Stimulated activated CD8-positive, alpha-beta memory T cell treated with anti-CD3 and anti-CD28 coated beads, Interleukin-4, amount 100 ng/mL, for 24 hours (primary cell): ENCODE measurements at places on chromosomes 1 and 21.

GRCh38 chr1:2255420-2256369 is 27.6 kb downstream of the SKI start:
- DNase-seq, result peak; percentile 34

DNA sequence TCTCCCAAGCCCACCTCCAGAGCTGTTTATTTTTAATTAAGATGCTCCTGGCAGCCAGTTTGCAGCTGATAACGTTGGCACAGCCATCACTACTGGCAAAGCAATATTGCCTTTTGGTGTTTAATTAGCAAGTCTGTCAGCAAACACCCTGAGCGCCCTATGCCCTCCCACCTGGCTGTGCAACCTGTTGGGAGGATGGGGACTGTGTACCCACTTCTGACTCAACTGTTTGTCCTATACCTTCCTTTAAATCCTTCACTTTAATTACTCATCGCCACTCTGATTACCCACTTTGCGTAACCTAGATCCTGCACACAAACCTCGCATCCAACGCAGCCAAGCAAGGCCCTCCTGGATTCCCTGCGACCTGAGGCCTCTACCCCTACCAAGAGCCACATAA is 67.1 kb downstream of the BCAR3 start:
- no peak for DNase-seq

GRCh38 chr1:164723296-164723798 is 164.4 kb downstream of the PBX1 start:
- DNase-seq, result no peak

GRCh38 chr1:65209005-65209885 is 61.2 kb downstream of the AK4 start:
- no peak for DNase-seq

DNA sequence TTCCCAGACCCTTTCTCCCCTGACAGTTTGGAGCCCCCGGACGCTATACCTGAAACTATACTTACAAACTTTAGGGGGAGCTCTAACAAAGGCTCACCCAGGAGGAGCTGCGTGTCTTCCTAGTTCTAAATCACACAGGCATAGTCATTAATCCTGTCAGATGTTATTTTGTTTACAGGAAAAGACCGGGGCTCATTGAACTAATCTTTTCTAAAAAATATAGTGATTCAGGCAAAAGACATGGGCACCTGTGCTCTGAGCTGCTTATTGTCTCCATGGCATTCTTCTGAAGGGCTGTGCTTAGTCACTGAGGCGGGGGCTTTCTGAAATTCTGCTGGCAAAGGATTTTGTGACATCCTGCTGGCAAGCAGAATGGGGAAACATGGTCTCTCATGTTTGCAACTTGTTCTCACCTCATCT is 1577.0 kb downstream of the NCAM2 start:
- DNase-seq, result no peak

GRCh38 chr1:34754964-34755637 is at the start of gene GJB5:
Gene GJB5 (plus strand): TSS chr1:34755047. CDS start chr1:34757331, 2,284 bp downstream.
- no peak for DNase-seq

- no peak for DNase-seq
These were observed 16.4 kb downstream of the PKN2 start for GRCh38 chr1:88700425-88701013.

DNA sequence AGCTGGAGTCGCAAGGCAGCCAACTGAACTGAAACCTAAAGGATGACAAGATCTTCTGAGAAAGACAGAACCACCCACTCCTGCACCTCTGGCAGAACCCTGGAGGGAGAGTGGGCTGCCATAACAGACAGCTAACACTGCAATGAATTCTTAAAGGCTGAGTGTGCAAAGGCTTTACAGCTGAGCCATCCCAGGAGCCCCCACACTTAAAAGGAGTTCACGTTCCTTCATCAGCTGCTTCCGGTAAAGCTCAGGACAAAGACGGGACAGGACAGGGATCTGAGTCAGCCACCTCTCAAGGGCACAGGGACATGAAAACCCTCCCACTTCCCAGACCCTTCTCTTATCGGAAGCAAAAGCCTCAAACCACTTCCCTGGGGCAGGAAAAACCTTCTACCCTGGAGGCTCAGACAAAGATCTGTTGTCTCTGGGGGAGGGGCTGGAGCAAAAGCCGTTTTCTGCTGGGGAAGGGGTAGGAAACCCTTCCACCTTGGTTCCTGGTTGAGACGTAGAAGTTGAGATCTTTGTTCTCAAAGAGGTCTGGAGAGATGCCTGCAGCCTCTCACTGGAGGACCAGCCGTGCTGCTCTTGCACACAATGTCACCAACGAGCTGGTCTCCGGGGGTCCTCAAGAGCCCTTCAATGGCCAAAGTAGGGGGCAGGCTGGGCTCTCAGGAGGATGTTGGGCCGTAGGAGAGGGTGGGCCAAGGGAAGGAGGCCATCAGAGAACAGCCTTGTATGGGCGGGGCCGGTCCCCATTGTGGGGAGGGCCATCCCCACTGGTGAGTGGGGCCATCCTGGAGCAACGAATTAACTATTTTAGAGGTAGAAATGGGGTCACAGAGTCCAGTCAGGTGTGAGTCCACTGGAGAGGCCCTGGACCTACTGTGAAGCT is 452.4 kb downstream of the PTPRU start:
- DNase-seq, result no peak

- DNase-seq, result no peak
These were observed 294.1 kb upstream of the VAMP3 start for GRCh38 chr1:7476861-7477547.

- no peak for DNase-seq
These were observed 259.9 kb downstream of the FOXD2 start for GRCh38 chr1:47697616-47698335.

DNA sequence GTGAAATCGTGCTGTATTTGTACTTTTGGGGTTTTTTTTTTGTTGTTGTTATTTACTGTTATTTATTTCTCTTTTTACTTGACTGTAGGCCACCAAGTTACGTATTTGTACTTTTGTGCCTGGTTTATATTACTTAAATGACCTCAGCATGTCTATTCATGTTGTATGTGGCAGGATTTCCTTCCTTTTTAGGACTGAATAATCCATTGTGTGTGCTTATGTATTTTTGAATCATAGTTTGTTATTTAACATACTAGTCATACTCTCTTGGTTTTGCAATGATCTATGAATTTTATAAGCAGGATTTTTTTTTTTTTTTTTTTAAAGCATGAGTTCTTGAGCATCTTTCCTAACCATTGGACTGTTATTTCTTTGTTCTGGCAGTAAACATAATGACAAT is 51.2 kb downstream of the RNF2 start:
- no peak for DNase-seq

GRCh38 chr1:205306929-205307566 is 14.5 kb downstream of the NUAK2 start:
- DNase-seq, result no peak

DNA sequence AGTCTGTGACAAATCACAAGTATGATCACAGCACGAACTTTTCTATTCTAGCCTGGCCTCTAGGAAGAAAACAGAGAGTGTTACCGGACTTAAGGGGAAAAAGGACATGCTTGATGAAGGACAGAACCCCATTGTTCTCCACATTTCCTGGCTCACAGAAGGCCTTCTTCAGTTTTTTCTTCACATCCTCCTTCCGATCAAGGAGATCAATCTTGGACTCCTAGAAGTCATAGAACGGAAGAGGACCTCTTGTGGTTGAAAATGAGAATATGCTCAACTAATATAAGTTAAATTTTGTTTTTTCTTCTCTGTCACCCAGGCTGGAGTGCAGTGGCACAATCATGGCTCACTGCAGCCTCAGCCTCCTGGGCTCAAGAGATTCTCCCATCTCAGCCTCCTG is 30.3 kb downstream of the YARS1 start:
- no peak for DNase-seq

DNA sequence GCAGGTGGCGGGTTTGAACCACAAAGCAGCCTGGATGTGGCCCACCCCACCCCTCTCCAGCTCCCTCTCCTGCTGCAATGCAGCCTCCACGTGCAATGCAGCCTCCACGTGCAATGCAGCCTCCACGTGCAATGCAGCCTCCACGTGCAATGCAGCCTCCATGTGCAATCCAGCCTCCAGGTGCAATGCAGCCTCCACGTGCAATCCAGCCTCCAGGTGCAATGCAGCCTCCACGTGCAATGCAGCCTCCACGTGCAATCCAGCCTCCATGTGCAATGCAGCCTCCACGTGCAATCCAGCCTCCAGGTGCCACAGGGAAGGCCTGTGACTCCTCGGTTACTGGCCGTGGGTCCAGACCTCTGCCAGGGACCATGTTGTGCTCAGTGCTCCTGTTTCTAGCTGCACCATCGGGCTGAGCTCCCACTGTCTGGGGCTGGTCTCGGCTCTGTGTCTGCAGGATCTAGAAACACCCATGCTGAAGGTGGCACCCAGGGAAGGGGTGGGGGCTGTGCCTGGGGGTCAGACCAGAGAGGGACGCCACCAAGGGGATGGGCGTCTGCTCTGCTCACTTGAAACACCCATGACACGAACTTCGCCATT is 11.9 kb upstream of the LRRC3 start:
- DNase-seq, result no peak

DNA sequence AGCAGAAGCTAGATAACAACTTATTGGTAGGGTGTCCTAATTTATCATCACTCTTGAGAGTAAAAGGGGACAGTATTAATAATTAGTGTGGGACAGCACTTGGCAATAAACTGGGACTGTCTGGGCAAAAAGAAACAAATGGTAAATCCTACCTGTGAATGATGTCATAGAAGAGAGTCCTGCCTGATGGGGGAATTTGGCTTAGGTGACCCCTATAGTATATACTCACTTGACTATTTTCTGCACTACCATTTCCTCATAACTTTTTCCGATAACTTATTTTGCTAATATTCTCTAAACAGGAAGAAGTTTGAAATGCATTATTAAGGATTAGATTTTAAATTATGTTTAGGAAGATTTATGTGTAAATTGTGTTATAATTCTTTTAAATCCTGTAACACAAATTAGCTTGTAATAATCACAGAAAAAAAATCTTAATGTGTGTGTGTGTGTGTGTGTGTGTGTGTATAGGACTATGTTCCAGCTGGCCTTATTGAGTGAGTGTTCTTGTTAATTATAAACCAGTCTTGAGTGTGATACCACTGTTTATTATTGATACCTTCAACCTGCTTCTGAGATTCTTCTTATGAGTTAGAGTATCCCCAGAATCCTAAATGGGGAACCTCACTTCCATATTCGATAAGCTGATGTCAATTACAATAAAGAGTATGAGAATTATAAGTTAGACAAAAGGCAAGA is 144.2 kb upstream of the C1orf105 start:
- DNase-seq, result no peak

GRCh38 chr21:28899220-28899619 is 93.5 kb downstream of the LTN1 start:
- no peak for DNase-seq

- no peak for DNase-seq
These were observed 264.2 kb downstream of the HMCN1 start for GRCh38 chr1:185998391-185998790.

GRCh38 chr1:96989302-96989701 is 267.7 kb downstream of the PTBP2 start:
- DNase-seq, result no peak

DNA sequence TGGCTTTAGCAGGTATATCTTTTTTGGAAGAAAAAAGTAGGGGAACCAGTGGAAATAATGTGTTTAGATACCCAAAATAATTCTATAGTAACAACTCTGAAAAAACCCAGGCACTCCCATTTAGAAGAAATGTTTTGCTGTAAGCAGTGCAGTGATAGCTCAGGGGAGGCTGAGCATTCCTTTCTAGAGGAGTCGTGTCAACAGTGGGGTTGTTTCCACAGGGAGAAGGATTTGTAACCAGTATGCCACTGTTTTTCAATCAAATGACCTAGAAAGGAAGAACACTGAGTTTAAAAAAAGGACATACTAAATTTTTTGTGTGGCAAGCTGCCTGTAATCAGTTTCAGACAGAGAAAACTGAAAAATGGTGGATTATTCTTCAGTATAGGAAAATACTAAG is 2.4 kb downstream of the PGD start:
- DNase-seq, result no peak

GRCh38 chr1:48061162-48062136 is 64.3 kb upstream of the TRABD2B start:
- DNase-seq, result no peak

DNA sequence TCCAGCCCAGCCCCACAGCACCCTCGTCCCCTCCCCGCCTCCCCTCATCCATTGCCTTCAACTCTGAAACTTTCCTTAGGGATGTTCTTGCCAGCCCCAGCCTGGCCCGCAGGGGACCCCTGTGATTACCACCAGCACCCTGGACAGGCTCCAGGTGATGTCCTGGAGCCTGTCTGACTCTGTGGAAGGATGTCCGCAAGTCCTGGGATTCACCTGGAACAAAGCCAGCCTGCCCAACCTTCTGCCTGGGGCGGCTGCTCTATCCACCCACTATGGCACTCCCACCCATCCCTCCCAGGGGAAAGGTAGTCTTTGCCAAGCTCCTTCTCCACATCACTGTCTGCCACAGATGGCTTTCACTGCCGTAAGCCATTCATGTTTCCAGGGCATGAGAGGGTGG is 24.4 kb upstream of the PTPRF start:
- DNase-seq, result no peak

- DNase-seq, result no peak
These were observed 275.3 kb upstream of the C1orf87 start for GRCh38 chr1:60348884-60349283.

DNA sequence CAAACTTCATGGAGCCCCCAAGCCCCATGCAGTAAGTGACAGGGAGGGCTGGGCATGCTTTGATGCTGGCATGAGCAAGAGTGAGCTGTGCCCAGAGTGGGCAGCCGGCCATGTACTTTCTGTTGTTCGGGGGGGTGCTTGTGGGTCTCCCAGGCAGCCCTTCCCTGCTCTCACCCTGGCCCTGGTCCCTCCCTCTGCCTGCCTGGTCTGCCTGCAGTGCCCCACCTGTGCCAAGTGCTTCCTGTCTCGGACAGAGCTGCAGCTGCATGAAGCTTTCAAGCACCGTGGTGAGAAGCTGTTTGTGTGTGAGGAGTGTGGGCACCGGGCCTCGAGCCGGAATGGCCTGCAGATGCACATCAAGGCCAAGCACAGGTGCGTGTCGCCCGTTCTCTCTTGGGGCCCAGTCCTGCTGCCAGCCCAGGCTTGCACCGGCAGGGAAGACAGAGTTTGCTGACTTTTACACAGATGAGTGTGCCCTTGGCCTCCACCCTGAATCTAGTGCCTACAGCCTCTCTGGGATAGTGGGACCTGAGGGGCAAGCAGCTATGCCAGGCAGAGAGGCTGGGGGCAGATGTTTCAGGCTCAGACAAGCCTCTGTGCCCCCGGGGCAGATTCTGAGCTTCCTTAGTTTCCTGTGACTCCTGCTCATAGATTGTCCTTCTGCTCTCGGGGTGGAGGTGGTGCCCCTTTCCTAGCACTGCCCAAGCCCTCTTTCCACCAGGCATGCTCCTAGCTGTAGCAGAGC is 7.6 kb downstream of the ZBTB48 start:
- DNase-seq, result no peak

GRCh38 chr1:77543822-77544448 is 138.5 kb downstream of the ZZZ3 start:
- no peak for DNase-seq

- DNase-seq, result no peak
These were observed 534.6 kb upstream of the PTBP2 start for GRCh38 chr1:96187020-96187419.

- no peak for DNase-seq
These were observed 28.8 kb downstream of the CYYR1 start for GRCh38 chr21:26544201-26544775.

GRCh38 chr1:71154429-71154828 is 73.6 kb upstream of the ZRANB2 start:
- no peak for DNase-seq

GRCh38 chr1:59699227-59699847 is 115.4 kb upstream of the HOOK1 start:
- DNase-seq, result no peak
